Omental fat pad (tissue), 4 donors: ENCODE measurements at places on chromosomes 16 and 17. TPM values are rescaled to one million over a fixed set of nuclear protein-coding genes. Genes with fewer than 3 reads are reported as not detected.

ZFPM1 gene
- total RNA-seq, result 4.0 TPM

DNA sequence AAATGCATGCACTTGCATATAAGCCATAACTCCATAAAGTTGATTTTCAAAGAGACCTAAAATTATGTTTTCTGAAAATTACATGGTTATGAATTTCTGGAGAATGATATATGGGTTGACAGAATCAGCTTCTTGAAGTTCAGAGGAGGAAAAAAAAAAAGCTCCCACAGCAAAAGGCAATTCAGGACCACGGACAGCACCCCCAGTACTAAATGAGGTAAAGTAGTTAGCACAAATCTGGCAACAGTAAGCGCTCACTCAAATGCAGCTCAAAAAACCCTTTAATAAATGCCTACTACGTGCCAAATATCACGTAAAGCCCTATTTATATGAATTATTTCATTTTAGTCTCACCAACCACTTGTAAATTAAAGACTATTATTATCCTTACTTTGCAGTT, 135.2 kb downstream of the SHISA9 start:
- DNase-seq, result no peak

GRCh38 chr16:15459791-15460190, 25.4 kb downstream of the BMERB1 start:
- no peak for DNase-seq

- DNase-seq, result no peak
Observed at GRCh38 chr16:29310852-29311314, 95.6 kb downstream of the NPIPB11 start.

DNA sequence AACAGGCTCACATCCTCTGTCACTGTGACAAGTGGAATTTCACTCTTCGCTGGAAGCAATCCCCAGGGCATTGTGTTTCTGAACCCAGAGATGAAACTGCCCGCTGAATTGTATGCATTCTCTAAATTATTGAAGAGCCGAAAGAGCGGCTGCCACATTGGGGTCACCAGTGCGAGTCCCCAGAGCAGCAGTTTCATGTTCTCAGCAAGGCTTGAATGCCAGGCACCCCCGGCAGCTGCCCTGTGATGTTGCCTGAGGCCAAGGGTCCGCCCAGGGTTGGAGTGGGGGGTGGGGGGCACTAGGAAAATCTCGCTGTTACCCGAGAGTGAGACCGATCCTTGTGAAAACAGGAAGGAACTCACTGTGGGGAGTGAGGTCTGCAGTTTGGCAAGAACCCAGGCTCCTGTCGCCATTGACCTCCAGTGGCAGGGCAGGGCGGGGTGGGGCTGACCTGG, 20.7 kb upstream of the BCAR1 start:
- no peak for DNase-seq

- no peak for DNase-seq
Observed at GRCh38 chr16:15650698-15651171, 690 bp downstream of the NDE1 start.

DNA sequence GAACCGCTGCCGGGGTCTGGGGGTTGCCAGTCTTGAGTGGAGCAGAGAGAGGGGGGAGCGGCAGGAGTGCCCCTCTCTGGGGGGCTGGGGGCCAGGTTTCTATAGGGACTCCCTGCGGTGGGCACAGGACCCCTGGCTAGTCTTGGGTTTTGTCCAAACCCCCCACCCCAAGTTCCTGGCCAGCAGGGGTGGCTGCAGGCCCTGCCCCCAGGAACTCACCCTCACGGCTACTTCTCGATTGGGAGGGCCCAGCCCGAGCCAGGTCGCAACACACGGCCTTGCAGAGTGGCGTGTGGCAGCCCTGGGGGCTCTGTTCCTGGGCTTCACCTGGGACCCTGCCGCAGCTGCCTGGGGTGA, 601 bp downstream of the CDH15 start:
- DNase-seq, result no peak

CDH11 gene
- 28.2 TPM for total RNA-seq

GRCh38 chr17:27514595-27515413, 58.6 kb downstream of the KSR1 start:
- DNase-seq, result no peak

NACA2 gene
- total RNA-seq, result not detected

DNA sequence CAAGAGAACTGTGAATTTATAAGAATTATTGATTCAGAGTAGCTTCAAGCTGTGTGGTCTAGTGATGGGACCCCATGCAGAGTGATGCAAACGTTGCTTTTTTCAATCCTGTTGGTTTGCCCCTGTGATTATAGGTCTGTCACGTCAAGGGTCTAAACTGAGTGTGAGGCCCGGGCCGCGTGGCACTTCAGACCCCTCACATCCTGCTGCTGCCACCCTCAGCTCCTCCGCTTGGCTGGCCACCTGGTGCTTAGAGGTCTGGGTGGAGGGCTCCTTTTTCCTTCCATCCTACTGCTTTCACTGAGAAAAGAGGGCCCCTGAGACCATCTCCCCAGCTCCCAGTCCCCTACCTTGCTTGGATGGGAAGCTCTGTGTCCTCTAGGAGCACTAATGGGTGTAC, 12.0 kb downstream of the MYL4 start:
- DNase-seq, result no peak

DNA sequence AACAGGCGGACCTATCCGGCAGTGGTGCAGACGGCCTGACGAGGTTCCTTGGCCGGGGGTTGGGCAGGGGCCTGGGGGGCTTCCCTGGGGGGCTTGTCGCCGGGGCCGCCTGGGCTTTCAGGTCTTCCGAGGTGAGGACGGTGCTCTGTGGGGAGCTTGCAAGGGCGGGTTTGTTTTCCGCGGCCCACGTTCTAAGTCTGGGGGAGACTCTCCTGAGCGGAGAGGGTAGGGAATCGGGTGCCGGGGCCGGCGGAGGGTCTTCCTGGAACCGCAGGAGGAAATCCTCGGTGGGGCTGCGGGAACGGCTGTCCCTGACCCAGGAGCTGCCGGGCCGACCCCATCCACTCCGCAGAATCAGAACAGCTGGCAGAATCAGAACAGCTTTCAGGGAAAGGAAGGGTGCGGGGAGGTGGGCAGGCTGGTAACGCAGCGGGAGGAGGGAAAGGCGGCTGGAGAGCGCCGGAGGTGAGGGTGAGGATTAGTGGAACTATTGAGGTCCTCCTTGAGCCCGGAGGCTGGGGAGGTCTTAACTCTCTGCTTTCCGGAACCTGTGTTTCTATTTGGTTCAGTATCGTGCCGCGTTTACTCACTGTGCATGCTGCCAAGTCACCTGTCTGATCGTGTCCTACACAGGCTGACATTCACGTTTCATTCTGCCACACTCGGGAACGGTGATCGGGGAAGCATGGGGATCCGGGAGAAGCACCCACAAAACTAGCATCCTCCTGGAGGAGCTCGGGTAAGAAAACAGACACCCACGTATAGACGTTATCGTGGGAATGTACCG, 28.9 kb downstream of the CPSF4L start:
- DNase-seq, result no peak

- DNase-seq, result no peak
Observed at GRCh38 chr17:8489841-8490240, 54.2 kb downstream of the NDEL1 start.

CA7 gene
- total RNA-seq, result not detected

DNA sequence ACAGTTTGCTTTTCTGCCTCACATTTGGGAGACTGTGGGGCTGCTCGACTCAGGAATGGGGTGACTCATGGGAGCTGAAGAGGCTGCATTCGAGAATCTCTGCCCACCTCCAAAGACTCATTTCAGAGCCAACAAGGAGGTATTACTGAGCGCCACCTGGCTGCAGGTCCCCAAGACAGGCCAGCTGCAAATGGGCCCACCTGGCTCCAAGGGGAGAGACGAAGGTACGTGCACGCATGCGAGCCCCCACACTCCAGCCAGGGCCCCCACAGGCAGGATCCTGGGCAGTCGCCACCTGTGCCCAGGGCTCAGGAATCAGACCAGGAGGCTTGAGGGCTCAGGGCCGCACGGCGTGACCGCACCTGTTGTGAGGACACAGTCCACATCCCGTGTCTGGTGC, 6.0 kb downstream of the HAGHL start:
- no peak for DNase-seq

- no peak for DNase-seq
Observed at GRCh38 chr17:47423406-47424295, 99.9 kb downstream of the EFCAB13 start.

DNA sequence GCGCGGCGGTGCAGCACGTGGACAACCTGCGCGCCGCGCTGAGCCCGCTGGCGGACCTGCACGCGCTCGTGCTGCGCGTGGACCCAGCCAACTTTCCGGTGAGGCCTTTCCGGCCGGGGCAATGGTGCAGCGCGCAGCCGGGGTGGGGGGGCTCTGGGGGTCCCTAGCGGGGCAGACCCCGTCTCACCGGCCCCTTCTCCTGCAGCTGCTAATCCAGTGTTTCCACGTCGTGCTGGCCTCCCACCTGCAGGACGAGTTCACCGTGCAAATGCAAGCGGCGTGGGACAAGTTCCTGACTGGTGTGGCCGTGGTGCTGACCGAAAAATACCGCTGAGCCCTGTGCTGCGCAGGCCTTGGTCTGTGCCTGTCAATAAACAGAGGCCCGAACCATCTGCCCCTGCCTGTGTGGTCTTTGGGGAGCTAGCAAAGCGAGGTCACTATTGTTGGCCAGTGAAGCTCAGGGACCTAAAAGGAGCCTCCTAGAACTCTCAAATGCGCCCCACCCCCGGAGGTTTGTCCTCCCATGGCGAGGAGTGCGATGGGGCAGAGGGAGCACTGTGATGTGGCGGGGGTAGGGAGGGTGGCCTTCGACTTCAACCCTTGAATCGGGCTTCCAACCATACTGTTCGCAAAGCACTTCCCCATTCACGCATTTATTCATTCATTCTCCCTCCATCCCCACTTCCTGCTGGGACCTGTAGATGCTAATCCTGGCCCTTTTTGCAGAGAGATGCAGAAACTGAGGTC, 770 bp downstream of the HBM start:
- DNase-seq, result no peak

CSH1 gene
- total RNA-seq, result not detected

ASB16 gene
- 0.19 TPM for total RNA-seq

DNA sequence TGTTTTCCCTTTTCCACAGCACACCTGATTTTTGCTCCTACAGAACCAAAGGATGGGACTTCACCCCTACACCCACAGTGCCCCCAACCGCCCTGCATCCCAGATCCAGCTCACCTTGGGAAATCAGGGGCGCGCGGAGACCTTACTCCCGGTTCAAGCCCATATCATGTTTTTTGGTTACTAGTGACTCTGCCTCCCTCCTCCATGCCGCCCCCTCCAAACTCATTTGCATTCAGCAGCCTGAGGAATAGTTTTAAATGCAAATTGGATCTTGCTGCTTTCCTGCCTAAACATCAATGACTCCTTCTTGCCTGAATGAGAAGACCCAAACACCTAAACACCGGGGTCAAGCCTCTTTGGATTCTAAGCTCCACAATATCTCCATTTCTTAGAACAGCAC, 331.8 kb downstream of the TMEM114 start:
- DNase-seq, result no peak

GRCh38 chr16:68091380-68092261, 6.5 kb downstream of the NFATC3 start:
- DNase-seq, result no peak

SPIRE2 gene
- 4.8 TPM for total RNA-seq

MT1E gene
- 386 TPM for total RNA-seq

GNGT2 gene
- 5.2 TPM for total RNA-seq

- no peak for DNase-seq
Observed at GRCh38 chr16:17471719-17472461, 1.1 kb upstream of the XYLT1 start.

GRCh38 chr16:77584205-77584859, 138.0 kb upstream of the NUDT7 start:
- no peak for DNase-seq

DNA sequence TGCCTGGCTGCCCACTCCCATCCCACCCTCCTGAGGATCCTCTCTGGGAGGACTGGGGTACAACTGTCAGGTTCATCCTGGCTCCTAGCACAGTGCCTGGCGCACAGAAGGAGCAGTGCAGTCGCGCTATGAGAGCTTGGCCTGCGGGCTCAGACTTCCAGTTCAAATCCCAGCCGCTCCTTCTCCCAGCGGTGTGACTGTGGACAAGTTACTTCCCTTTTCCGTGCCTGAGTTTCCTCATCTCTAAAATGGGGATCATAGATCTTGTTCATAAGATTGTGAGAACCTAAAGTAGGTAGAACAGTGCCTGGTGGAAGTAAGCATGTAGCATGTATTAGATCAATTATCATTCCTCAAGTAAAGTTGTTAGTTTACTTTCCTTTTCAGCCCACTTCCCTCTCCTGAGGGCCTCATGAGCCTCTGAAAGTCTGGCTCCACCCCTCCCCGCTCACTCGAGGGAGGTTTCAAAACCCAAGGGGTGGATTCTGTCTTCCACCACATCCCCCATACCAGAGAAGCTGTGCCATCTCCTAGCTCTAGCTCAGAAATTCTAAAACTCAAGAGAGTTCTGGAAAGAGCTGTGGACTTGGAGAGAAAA, 19.9 kb upstream of the COL1A1 start:
- DNase-seq, result no peak

SMIM36 gene
- total RNA-seq, result not detected

PTGES3L gene
- total RNA-seq, result not detected

DNA sequence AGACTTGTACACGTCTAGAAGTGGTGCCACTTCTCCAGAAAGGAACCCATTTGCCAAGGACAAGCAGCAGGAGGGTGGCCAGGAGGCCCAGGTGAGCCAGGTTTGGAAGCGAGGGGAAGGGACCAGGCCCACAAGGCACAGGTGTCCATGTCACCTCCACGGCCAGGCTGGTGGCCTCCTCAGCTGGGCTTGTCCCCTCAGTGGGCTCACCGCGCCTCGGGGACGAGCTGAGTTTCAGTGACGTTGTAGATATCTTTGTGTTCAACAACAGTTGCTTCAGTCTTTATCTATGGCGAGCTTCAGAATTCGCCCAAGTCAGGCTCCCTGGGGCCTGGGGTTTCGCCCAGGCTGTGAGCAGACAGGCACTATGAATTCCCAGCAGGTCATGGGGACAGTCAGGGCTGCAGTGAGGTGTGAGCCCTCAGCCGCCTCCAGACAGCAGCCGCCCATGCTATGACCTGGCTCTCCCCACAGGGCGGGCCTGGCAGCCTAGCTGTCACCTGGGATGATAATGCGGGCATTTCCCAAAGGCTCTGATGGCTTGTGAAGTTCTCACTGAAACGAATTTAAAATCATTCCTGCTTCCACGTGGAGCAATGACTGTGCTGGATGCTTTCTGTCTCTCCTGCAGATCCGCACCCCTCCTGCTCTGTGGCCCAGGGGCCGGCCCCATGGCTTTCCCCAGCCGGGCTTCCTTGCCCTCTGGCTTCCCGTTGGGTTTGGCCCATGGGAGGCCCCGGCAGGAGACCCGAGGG, 89.5 kb downstream of the MRC2 start:
- DNase-seq, result no peak

CACNA1H gene
- 11.9 TPM for total RNA-seq

DNA sequence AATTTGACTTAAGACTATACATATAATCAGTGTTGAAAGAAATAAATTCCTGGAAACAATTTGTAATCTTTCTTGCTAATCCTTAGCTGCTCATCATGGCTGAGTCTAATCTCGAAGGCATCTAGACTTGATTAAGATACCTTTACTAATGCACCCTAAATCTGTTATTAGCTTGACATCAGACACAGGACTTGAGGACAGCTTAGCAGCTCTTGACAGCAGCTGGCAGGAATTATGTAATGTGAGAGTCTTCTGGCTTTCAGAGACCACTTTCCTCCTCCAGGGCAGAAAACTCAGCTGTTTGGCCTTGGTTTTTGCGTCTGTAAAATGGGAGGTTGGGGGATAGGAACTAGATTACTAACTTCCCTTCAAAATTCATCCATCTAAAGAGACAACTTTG, 7.1 kb upstream of the MPP2 start:
- no peak for DNase-seq
